Activated CD8-positive, alpha-beta memory T cell treated with anti-CD3 and anti-CD28 coated beads, Interleukin-2, amount 50 U/mL, for 48 hours (primary cell): ENCODE measurements at places on chromosomes 16 and 17.
A peak's percentile ranks its signal among the peaks of the same experiment; 100 is the strongest.

DNA sequence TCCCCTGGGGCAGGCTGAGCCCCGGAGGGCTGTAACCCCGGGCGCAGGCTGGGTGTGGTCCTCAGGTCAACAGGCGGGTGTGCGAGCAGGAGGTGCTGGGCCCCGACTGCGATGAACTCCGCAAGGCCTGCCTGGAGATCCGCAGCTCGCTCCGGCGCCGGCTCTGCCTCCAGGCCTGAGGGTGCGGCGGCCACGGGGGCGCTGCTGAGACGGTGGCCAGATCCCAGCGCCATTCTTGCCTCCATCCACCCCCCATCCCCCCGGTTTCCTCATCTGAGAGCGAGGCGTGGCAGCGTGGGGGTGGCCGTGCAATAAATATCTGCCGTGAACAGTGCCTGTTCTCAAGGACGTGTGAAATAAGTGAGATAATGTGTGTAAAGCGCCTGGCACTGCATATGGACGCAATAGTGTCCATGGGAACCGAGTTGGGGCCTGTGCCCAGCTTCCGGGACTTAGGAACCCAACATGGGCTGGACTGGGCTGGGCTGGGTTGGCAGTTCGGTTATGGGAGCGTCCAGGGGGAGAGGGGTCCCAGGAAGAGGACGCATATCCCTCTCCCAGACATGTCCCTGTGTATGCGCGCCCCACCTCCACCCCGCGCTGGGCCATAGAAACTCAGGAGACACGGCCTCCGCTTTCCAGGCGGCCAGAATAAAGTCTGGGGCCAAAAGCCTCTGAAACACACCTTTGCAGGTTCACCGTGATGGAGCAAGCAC is 15.0 kb downstream of the ZNF213 start:
- DNase-seq: peak; percentile 82

- DNase-seq: peak; percentile 77
These were observed 84.1 kb upstream of the TOB1 start for GRCh38 chr17:50949989-50950877.

DNA sequence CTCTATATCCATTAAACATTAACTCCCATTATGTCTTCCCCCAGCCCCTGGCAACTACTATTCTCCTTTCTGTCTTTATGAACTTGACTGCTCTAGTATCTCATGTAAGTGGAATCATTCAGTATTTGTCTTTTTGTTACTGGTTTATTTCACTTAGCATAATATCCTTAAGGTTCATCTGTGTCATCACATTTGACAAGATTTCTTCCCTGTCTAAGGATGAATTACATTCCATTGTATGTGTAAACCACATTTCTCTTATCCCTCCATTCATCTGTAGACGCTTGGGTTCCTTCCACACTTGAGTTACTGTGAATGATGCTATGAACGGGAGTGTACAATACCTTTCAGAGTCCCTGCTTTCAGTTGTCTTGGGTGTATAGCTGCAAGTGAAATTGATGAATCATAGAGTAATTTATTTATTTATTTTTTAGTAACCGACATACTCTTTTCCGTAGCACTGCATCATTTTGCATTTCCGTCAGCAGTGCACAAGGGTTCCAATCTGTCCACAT is 399.7 kb upstream of the RBFOX1 start:
- DNase-seq: no peak

DNA sequence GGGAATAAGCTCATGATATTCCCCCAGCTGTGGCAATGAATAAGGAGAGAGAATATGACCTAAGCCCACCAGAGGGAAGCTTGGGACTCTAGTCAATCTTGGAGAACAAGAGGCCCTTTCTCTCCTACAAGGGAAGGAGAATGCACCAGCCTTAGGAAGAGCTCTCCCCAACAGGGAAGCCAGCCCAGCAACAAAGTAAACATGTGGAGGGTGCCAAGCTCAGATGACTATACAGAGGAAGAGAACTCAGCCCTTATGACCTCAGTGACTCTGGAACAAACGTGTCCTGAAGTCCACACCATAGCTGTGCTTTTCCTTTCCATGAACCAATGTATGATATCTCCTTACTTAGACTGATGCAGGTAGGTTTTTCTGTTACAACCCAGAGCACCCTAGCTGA is 219.7 kb downstream of the GSG1L start:
- no peak for DNase-seq

DNA sequence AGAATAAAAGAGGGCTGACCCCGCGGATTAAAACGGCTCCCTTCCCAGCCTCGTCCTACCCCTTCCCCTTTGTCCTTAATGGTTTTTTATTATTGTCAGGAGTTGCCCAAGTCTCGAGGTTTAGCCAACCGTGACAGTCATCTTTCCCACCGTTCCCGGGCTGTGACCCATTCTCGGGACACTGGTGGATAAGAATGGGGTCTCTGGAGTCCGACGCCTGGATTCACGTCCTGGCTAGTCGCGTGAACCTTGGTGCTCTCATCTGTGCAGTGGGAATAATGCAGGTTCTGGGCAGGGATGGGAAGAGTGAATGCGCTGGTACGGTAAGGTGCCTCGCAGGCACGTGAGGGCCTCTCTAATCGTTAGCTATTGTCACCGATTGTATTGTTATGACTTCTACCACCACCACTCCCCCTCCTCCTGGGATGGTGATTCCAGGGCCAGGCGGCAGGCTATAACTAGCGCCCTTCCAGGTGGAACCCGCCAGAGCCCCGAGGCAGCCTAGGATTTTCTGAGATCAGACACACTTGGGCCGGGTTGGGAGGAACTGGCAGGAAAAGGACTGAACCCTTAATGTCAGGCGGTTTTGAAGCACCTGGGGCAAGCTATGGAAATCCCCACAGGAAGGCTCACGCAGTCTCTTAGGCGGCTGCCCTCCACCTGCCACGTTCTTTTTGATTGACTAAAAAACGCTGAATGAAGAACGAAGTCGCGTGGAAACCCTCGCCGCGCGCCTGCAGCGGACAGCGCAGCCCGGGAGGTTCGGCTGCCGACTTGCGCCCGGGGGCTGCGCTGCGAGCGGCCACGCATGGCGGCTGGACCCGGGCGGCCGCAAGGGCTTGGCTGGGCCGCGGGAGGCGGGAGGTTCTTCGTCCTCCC is 2.7 kb downstream of the HS3ST3B1 start:
- peak; percentile 61 for DNase-seq
